A673 (cell line): ENCODE measurements at places on chromosomes 5 and 9. TPM values are rescaled to one million over a fixed set of nuclear protein-coding genes. Genes with fewer than 3 reads are reported as not detected.

COL23A1 gene
- 0.42 TPM in 1 of 2 replicates, not detected in the other for total RNA-seq

SPINK7 gene
- not detected in 2 replicates for total RNA-seq

NR3C1 gene
- 12.7 and 15.3 TPM in 2 replicates for total RNA-seq

- DNase-seq, result no peak
Measured at GRCh38 chr9:99138424-99139284, 33.7 kb downstream of the TGFBR1 start.

DNA sequence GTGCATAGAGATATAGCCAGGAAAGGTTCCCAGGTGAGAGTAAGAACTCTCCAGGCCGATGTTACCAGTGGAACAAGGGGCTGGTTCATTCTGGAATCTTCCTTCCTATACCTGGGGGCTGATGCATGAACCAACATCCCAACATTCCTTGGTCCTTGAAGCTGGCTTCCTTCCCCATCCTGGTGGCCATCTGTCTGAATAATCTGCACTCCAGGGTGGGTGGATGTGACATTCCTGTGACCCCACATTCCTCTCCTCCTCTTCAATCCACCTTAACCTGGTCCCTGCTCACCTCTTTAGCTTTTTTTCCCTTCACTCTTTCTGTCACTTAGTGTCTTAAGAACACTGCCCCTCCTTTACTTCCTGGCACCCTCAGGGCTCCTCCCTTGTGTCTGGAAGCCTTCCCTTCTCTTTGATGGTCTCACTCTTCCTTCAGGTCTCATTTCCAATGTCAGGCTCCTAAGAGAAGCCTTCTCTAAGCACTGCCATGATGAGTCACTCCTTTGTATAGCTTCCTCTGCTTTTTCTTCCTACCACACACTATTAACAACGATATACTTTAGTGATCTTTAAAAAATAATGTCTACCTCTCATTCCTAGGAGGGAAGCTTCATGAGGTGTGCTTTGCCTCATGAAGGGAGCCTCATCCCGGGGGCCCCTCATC, 80.3 kb downstream of the BOD1 start:
- no peak for DNase-seq

DRD1 gene
- total RNA-seq, result 0.77 and 0.85 TPM in 2 replicates

GRCh38 chr5:151682240-151682639, 4.5 kb downstream of the SPARC start:
- DNase-seq, result no peak

GRCh38 chr9:79284081-79284480, 287.7 kb upstream of the TLE4 start:
- no peak for DNase-seq

IFNA21 gene
- not detected in 2 replicates for total RNA-seq

- DNase-seq, result no peak
Measured at GRCh38 chr5:2087980-2088379, 205.3 kb upstream of the IRX4 start.

- no peak for DNase-seq
Measured at GRCh38 chr9:88936668-88937067, 54.6 kb upstream of the S1PR3 start.

GRCh38 chr9:133824802-133825186, 86.6 kb upstream of the SARDH start:
- DNase-seq, result no peak

LMX1B gene
- total RNA-seq, result not detected in 2 replicates

C9orf153 gene
- 0.35 and 0.56 TPM in 2 replicates for total RNA-seq

FGF10 gene
- total RNA-seq, result not detected in 2 replicates

DNA sequence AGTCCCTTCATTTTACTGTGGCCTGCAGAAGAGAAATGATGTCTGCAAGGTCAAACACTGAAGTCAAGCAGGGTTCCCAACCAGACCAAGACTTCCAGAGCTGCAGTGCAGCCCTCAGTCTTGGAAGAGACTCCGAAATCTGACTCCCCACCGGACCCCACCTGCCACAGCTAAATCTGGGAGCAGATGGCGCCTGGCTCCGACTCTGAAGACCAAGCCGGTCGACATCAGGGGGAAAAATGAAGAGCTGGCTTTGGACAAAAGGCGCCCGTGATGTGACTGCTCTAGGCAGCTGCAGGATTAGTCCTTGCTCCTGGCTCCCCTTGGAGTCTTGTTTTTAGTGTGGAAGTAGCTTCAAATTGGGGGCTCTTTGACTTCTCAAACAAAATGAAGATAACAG, 72.4 kb upstream of the ZNF622 start:
- DNase-seq, result no peak

EPB41L4B gene
- total RNA-seq, result 0.07 TPM in 1 of 2 replicates, not detected in the other

- no peak for DNase-seq
Measured at GRCh38 chr5:131250751-131251475, 12.9 kb upstream of the CDC42SE2 start.

DNA sequence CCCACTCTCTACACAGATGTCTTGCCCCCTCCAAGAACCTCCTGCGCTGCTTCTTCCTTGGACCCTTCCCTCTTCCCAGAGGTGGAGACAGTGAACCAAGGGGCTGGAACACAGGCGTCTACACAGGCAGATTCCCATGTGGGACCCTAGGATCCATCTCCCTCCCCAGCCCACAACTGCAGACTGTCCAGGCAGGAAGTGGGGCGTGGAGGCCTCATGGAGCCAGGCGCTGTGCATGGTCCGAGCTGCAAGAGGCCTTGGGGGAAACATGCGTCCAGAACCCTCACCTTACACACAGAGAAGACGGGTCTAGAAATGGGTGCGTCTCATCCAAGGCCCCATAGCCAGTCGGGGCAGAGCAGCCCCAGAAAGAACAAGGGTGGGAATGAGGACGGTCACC, 117.5 kb downstream of the VAV2 start:
- no peak for DNase-seq

SH2D3C gene
- not detected in 2 replicates for total RNA-seq

DNA sequence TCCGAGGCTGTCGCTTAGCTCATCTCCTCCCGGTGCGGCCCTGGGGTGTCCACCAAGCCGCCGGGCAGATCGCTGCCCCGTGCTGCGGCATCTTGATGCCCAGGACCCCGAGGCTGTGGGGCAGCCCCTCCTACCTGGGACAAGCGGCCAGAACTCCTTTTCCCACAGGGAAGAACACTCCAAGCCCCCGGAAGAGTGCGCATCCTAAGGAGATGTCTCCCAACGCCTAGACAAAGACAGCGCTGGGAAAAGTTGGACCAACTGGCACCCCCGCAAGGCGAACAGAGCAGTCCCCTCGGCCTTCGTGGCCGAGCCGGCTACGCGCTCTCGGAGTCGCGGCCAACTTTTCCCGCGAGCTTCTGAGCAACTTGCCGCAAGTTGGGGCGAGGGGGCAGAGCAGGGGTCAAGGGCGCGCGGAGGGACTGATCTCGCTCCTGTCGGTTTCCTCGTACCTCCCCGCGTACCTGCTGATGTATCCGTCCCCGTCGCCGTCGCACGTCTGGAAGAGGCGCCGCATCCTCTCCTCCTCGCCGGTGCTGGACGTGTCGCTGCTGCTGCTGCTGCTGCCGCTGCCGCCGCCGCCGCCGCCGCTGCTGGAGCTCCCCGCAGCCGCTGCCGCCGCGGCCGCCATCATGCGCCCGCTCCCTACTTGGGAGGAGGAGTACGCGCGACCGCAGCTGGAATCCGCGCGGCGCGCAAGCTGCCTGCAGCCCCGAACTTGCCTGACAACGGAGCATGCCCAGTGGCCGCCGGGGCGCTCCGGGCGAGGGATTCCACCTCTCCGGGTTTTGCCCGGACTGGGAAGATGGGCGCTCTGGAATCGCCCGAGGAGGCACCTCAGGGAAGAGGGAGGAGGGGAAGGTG, at the start of gene MCC:
MCC (minus strand) TSS at position 673 of the 864 bp plus-strand sequence.
- peak; percentile 83 for DNase-seq

GARIN3 gene
- total RNA-seq, result not detected in 2 replicates

SPATA9 gene
- not detected in 2 replicates for total RNA-seq

DNA sequence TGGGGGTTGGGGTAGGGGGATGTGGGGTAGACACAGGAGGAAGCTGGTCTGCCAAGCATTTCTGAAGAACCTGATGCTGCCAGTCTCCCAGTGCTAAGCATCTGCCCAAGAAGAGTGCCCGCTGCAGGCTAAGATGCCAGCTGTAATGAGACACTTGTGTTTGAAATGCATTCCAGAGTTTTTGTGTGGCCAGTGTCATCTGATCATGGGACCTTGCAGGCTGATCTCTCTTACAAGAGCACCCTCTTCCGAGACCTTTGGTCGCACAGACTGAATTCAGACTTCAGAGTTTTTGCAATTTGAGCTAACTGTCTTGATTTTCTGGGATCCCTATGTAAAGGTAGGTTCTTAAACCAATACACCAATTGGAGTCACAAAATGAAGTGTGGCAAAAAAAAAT, 58.1 kb downstream of the DENND1A start:
- DNase-seq, result no peak

- DNase-seq, result no peak
Measured at GRCh38 chr9:109975574-109976295, 195.7 kb downstream of the PALM2AKAP2 start.

- DNase-seq, result no peak
Measured at GRCh38 chr5:136840601-136841000, 475.3 kb upstream of the TRPC7 start.

CNOT6 gene
- 60.9 and 61.6 TPM in 2 replicates for total RNA-seq

DNA sequence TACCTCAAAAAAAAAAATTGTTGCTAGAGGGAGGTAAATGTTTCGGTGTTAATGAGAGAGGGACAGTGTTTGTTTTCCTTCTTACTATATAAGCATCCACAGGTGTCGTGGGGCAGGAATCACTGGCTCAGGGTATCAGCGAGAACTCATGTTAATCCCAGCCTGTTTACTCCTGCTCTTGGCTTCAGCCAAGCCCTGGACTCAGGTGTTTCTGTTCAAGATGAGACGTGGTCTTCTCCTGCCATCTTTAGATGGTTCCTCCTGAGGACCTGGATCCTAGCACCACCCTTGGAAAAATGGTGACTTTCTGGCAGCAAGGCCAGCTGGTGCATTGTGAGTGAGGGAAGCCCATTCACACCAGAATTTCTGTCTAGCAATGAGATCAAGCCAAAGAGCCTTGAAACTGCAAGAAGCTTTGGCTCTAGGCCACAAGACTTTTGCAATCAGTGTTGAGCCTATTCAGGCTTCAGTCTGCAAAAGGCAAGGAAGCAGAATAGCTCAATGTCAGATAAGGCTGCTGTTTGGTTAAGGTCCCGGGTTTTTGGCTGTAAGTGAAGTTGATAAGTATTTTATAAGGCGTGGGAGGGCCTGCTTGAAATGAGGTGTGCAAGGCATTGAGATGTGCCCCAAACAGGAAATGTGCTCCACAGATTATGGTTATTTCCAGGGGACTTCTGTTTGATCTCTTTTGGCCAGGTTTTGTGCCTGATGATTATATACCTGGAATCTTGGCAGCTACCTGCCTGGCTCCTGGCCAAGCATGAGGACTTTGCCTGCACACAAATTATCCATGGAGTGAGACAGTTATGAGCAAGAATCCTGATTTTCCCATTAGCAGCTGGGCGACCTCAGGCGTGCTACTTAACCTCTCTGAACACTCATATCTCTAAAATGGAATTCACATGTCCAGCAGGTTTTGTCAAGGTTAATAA, 99.8 kb downstream of the TENT4A start:
- peak; percentile 32 for DNase-seq

DNA sequence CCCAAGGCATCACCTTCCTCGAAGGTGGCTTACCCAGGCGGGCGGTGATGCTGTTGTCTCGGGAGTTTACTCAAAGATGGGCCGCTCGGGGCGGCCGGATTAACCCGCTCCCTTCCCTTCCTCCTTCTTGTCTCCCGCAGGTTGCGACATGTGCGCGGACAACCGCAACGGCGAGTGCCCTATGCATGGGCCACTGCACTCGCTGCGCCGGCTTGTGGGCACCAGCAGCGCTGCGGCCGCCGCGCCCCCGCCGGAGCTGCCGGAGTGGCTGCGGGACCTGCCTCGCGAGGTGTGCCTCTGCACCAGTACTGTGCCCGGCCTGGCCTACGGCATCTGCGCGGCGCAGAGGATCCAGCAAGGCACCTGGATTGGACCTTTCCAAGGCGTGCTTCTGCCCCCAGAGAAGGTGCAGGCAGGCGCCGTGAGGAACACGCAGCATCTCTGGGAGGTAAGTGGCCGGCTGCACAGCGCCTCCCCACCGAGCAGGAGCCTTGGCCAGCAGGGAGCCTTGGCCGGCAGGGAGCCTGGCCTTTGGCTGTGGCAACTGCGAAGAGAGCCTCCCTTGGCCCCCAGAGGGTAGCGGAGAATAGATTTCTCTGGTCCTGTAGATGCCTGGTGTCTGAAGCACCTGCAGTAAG, 10.6 kb downstream of the PRDM6 start:
- no peak for DNase-seq

DNA sequence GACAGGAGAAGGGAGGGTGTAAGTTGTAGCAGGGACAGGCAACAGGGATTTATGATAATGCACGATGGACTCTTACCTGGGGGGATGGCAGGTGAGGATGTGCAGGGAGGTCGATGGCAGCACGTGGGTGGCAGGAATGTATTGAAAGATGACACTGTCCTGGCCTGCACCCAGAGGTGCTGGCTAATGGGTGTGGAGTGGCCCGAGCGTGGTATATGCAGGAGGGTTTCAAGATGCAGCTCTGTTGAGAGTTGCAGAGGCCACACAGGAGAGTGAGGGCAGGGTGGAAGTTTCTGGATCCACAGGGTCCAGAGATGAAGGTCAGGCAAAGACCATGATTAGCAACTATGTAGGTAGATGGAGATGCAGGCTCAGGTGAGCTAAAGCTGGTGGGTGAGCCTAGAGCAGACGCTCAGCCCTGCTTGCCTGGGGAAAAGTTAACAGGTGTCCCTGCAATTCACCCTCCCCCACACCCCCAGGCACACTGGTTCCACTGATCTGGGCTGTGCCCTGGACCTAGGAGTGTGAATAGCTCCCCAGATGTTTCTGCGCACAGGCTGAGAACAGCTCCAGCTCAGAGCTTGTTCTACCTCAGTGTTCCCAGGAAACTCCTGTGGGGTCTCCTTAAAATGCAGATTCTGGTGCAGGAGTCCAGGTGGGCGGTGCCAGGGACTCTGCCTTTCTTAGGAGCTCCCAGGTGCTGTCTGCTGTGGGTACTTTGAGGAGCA, 21.5 kb upstream of the S1PR3 start:
- DNase-seq, result no peak

GRCh38 chr5:133735346-133735745, 123.0 kb upstream of the FSTL4 start:
- DNase-seq, result no peak

DNA sequence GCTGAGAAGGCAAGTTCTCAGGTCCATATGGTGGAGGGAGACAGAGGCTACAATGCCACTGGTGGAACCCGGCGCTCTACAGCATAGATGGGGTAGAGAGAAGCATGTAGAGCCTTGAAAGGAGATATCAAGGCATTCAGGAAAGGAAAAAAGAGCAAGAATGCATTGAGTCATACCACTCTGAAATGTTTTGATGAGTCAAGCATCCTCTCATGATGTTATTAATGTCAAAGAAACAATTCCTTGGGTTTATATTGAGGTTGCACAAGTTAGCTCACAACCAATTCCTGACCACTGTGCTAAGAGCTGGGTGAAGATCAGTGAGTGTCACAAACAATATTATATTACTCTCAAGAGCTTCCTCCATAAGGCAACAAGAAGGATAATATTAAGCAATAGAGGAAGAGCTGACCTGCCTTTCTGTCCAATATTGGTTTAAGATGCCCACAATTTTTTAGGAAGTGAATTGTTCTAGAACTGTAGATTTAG, 178.0 kb downstream of the RFK start:
- no peak for DNase-seq

DNA sequence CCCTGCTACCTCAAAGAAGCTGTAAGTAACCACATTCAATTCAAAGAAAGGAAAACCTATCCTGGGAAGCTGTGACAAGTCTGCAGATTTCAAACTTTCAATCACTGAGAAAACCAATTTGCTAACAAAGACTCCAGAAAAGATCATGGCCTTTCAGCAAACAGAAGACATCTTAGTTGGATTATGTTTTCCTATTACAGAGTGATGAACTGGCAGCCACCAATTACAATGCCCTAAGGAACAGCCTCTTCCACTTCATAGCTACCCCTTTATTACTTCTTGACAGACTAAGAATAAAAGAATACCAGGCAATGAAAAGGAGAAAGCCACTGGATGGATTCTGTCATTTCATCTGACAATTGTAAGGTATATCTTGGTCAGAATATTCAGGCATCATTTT, 128.2 kb upstream of the RASEF start:
- DNase-seq, result no peak
